ENCODE measurements at places on chromosomes 16 and 17. TPM values are rescaled to one million over a fixed set of nuclear protein-coding genes. Genes with fewer than 3 reads are reported as not detected.

DNA sequence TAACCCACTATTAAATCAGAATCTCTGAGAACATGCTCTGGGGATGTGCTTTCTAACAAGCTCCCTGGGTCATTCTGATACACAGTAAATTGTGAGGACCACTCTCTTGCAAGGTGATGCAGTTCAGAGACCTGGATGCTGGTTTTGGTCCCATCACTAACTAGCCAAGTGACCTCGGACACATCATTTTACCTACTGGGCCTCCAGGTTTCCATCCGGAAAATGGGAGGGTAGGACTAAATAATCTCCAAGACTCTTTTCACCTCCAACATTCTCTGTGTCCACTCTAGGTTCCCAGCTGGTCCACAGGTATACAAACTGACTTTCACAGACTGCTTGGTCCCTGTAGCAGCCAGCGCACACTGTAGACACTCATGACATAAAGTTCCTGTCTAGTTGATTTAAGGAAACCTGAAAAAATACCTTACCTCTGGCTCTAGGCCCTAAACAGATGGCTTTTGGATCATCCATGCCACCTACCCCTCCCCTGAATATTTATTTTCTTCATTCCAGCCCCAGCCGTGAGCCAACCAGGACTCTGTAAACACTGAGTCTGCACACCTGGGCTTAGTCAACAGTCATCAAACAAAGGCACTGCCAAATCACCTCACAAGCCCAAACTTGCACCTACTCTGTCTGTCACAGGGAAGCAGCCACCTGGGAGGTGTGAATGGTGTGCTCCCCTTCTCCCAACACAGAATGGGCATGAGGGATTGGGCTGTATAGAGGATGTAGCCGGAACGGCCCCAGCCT lies 51.3 kb upstream of the MRPS23 start:
- DNase-seq = no peak

DNA sequence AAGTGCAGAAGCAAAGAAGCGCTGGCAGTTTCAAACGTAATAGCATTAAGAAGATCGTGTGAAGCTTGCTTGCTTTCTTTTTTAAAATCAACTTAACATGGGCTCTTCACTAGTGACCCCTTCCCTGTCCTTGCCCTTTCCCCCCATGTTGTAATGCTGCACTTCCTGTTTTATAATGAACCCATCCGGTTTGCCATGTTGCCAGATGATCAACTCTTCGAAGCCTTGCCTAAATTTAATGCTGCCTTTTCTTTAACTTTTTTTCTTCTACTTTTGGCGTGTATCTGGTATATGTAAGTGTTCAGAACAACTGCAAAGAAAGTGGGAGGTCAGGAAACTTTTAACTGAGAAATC lies 17.4 kb upstream of the RAB11FIP4 start:
- DNase-seq = no peak

DNA sequence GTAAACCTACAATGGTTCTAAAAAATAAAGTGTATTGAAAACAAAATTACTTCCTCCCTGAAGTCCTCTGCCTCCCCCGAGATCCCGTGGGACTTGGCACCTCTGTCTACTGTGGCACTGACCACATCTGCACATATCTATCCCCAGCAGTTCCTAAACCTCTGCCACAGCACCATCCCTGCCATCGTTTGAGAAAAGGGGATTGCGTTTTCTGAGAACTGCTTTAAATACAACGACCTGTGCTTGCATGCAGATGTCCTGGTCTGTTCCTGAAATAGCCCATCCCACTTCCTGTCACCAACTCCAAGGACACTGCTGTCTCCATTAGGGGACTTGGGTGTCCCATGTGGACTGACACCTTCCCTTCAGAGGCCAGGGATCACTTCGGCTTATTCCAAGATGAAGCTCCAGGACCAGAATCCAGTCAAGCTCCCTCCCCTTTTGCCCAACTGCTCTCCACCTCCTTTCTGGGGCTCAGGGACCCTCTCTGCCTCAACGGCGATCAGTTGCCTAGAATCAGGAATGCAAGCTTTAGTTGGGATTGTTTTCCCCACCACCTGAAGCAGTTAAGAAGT lies 20.6 kb downstream of the CBLN1 start:
- no peak for DNase-seq

DNA sequence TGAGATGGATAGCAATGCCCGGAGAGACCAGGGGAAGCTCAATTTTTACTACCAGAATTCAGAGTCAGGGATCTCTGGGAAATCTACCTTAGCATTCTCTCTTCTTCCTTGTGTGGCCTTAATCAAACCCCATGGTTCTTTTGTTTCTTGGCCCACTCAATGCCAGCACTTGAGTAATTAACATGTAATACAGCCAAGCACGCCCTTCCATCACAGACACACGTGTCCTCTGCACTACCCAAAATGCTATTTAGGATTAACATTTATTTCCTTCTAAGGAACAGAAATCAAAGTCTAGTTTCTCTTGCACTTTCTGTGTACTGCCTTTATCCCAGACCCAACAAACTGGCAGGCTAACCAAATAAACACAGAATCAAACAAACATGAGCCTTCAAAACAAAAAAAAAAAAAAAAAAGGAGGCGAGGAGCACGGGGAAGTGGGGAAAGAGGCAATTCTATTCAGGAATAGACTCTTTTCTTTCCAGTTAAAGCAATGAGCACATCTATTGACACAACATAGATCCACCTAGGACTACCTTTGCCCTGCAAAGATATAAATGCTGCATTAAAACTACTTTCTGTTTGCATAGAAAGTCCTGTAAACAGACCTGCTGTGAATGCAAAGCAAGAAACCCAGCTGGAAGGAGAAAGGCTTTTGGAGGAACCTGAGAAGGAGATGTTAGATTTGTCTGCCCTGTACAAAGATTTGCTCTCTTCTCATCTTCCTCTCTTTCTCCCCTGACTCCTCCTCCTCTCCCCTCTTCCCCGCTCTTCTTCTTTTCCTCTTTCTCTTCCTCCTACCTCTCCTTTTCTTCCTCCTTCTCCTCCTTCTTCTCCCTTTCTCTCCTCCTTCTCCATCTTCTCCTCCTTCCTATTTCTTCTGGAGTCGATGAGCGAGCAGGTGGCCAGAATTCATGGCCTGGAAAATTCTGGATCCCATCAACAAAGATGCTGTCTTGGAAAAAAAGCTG lies 294.4 kb downstream of the NPIPA8 start:
- no peak for DNase-seq

- DNase-seq = no peak
Observed at GRCh38 chr16:68834550-68834949, 8.8 kb upstream of the TANGO6 start.

The CCL8 gene
- not detected for total RNA-seq

The ASIC2 gene
- not detected for total RNA-seq

The KRTAP9-4 gene
- not detected for total RNA-seq

The MFSD6L gene
- total RNA-seq = not detected
